Stimulated activated CD4-positive, alpha-beta T cell treated with anti-CD3 and anti-CD28 coated beads, Interleukin-4, amount 100 ng/mL, for 24 hours (primary cell): ENCODE measurements at places on chromosomes 13 and 19.

GRCh38 chr19:8665468-8666213 is 33.0 kb downstream of the ACTL9 start:
- DNase-seq = no peak

GRCh38 chr19:39126312-39127187 is 964 bp downstream of the PAK4 start:
- DNase-seq = no peak

- no peak for DNase-seq
These were observed 423.1 kb downstream of the FGF14 start for GRCh38 chr13:101978552-101979315.

GRCh38 chr13:93976528-93976927 is 503.0 kb downstream of the DCT start:
- no peak for DNase-seq

GRCh38 chr13:82713687-82714405 is 1168.4 kb downstream of the SLITRK1 start:
- DNase-seq = no peak

- DNase-seq = no peak
These were observed 620 bp downstream of the CRTC1 start for GRCh38 chr19:18683958-18684641.

- DNase-seq = no peak
These were observed 15.5 kb upstream of the ZNF835 start for GRCh38 chr19:56687031-56687430.

- DNase-seq = no peak
These were observed 77.2 kb upstream of the ANKRD10 start for GRCh38 chr13:110991991-110992508.

- DNase-seq = peak; percentile 74
These were observed 18.5 kb downstream of the LMTK3 start for GRCh38 chr19:48492925-48493717.

DNA sequence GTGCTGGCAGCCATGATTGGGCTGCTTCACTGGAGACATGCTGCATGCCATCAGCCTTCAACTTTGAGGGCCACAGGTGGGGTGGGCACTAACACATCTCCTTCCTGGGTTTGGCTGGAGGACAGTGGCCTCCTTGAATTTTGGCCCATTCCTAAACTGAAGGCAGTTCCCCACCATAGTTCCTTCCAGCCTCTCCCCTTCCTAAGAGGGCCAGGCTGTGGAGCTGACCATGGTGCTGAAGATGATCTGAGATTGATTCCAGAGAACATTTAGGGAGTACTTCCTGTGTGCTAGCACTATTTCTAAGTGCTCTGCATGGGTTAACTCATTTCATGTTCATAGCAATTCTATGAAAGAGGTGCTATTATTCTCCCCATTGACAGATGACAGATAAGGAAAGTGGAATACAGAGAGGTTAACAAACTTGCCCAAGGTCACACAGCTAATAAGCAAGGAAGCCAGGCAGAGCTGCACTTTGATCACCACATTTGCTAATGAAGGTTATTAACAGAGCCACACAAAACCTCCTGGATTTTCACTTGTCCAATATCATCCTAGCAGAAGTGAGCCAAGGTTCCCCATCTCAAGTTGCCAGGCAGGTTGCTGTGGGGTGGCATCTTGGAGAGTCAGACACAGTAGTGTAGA is 175.3 kb downstream of the ZIC5 start:
- DNase-seq = peak; percentile 7

DNA sequence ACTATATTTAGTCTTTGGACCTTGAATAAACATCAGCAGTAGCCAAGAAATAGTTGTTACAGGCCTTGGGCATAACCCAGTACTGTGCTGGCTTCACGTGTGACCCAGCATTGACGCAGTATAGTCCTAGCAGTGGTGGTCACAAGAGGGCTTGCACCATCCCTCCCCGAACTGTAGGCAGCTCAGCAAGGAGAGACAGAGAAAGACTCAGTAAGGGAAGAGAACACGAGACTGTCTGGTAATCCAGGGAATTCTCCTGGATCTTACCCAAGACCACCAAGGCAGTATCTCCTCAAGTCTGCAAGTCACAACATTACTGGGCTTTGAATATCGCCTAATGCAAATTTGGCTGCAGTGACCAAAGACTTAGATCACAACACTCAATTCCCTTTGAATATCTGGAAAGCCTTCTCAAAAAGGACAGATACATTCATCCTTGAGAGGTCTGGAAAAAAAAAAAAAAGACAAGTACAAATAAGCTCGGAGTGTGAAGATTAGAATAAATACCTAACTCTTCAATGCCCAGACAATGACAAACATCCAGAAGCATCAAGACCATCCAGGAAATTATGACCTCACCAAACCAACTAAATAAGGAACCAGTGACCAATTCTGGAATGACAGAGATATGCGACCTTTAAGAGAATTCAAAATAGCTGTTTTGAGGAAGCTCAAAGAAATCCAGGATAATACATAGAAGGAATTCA is 39.7 kb downstream of the CAB39L start:
- no peak for DNase-seq

- no peak for DNase-seq
These were observed 87.4 kb upstream of the UBL3 start for GRCh38 chr13:29937841-29938240.

- DNase-seq = no peak
These were observed 33.9 kb downstream of the GPR12 start for GRCh38 chr13:26726684-26727083.
